Stimulated activated CD4-positive, alpha-beta T cell treated with anti-CD3 and anti-CD28 coated beads, Interleukin-15, amount 100 ng/mL, for 48 hours (primary cell): ENCODE measurements at places on chromosomes 1 and 21.

GRCh38 chr1:156090840-156091188 is 8.5 kb upstream of the MEX3A start:
- peak; percentile 86 for DNase-seq

DNA sequence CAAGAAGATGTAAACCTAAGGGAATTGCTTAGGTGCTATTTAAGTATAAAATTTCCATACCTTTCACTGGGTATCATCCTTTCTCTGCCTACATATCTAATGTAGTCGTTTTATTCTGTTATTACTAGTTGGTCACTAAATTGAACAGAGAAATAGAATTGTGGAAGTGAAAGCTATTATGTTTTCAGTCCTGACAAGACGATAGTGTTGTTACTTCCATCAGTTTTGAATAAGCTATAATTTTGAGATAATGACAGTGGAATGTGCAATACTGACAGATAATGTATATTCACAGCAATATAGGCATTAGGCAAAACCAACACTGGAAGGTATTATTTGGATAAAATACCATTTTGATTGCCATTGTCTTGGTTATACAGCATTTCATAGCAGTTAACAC is 181.8 kb downstream of the ADGRL2 start:
- DNase-seq, result no peak

- DNase-seq, result no peak
Observed at GRCh38 chr1:94883691-94884090, 43.2 kb downstream of the CNN3 start.

- DNase-seq, result peak; percentile 70
Observed at GRCh38 chr1:243850202-243850451, at the start of gene AKT3. AKT3 (minus strand) TSS chr1:243850243; CDS start chr1:243843170, 7,073 bp downstream.

DNA sequence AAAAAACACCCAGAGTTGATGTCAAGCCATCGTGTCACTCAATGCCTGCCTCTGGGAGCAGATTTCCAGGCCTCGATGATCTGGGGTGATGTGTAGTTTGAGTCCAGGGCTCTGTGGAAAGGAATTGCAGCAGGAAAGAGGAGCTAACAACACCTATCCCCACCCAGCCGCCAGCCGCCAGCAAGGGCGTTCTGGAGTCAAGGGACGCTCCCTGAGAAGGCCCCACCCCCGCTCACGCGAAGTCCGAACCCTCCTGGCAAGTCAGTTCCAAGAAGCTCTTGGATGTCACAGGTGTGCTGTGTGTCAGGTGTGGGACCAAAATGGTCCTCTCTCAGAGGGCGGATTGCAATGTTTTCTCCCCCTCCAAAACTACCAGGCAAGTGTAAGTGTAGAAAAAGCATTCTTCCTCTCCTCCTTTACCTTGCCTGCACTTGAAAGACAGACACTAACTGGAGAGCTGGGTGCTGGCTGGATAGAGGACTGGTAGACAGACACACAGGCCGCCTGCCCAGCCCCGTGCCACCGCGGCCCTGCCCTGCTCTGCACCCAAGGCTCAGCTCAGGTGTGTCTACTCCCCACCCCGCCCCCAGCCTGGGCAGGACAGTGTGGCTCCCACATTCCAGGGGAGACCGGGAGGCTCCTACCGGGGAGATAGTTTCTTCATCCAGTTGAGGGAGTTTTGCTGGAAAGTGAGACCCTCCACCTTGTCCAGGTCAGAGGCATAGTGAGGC is 8.5 kb downstream of the AGT start:
- DNase-seq, result no peak

DNA sequence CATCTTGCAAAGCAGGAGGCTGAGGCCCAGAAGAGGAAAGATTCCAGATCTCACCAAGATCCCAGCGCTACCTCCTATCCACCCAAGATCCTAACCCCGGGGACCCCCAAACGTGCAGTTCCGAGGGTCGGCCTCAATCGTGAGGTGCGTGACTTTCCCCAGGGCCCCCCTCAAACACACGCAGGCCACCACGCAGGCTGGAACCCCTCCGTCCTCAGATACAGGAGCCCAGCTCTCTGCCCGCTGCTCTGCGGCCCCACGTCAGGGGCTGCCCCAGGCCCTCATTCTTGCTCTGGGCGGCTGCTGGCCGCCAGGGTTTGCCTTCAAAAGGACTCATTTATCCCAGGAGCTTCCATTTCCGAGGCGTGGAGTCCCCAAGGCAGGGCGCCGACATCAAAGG is 39.9 kb downstream of the KRTAP10-1 start:
- no peak for DNase-seq

DNA sequence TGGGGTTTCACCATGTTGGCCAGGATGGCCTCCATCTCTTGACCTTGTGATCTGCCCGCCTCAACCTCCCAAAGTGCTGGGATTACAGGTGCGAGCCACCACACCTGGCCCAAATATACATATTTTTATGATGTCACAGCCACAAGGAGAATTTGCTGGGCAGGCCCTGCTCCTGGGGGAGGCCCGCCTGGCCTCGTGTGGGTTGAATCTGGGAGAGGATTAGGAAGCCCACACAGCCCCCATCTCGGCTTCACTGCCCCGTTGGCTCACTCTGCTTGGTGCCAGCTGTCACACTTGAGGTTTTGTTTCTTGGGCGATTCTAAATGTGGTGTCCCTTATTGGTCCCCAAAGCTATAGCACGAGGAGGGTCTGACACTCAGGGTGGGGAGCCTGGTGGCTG is 335.7 kb upstream of the AJAP1 start:
- DNase-seq, result no peak

DNA sequence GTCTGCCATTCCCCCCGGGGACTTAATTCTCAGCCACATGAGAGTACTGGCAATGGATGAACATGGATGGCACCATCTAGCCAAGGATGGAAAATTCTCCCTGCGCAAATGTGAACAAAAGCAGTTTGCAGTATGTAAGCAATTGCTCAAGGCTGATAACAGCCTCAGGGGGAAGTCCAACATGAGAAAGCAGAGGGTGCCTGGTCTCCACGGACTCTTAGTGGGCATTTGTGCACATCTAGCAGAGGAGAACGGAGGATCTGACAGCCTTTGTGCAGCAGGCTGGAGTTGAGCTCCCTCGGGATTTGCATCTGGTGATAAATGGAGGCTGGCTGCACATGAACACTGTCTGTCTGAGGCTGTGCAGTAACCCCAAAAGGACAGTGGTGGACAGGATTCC is 13.9 kb upstream of the OLIG1 start:
- no peak for DNase-seq

- no peak for DNase-seq
Observed at GRCh38 chr1:94614168-94614815, 72.7 kb upstream of the F3 start.
